AG09309 (cell line): ENCODE measurements at places on chromosomes 3 and 15.
A peak's percentile ranks its signal among the peaks of the same experiment; 100 is the strongest.

DNA sequence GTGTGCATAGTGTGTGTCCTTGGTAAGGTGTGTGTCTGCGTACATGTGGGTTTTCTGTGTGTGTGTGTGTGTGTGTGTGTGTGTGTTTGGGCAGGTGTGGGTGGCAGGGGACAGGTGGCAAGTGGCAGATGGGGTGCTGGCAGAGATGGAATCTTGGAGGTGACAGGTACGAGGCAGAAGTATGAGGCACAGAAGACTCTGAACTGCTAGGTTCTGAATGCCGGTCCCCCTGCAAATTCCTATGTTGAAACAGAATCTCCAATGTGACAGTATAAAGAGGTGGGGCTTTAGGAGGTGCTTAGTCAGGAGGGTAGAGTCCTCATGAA lies 29.8 kb downstream of the SRPRB start:
- no peak for DNase-seq

DNA sequence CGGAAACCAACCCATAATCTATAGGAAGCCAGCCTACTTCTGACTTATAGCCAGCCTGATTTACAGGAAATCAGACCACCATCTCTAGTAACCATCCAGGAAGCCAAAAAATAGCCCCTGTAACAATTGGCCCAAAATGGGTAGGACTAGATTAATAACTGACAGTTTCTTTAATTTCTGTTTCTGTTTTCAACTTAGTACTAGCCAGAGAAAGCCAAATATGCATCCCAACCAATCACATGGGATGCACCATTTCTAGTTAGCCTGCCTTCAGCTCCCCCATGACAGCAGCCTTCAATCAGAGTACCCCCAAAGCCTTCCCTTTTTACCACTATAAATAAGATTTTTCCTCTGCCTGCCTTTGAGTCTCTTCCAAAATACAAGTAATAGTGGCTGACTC lies 239.1 kb upstream of the GADL1 start:
- DNase-seq = no peak

DNA sequence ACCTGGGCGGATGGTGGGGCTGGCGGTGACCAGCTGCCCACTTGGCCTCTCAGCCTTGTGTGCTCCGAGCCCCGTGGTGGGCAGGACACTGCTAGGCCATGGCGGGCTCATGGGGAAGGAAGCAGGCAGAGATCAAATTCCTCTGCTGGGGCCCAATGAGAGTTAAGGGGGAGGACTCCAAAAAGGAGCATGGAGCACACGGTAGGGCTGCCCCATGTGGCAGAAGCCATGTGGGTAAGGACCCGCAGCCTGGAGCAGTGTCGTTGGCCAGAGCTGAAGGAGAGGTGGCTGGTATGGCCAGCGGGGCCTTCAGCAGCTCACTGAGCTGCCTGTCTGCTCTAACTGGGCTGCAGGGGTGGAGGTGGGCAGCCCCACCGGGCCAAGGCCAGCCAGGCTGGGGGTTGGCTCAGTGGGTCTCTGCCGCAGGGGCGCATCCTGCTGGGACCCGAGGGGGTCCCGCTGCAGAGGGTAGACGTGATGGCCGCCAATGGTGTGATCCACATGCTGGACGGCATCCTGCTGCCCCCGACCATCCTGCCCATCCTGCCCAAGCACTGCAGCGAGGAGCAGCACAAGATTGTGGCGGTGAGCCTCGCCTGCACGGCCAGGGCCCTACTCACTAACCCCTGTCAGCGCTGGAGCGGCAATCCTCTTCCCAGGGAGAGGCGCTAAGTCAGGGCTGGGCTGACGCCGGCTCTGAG lies 11.3 kb downstream of the STAB1 start:
- no peak for DNase-seq

DNA sequence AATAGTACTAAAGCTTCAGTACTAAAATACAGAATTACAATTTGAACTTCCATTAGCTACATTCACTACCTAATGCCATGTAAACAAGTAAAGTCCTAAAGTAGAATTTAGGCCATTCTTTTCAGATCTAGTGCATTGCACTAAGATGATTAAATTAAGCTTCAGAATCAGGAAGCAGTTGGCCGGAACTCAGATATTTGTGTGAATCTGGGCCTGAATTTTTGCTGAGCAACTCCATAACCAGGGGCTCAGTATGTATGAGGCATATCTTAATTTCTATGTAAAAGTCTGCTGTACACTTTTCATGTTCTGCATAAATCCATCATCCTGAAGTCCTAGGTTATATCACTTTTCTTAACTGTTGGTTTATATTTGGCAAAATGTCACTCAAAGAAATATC lies 246.4 kb downstream of the RBMS3 start:
- no peak for DNase-seq

DNA sequence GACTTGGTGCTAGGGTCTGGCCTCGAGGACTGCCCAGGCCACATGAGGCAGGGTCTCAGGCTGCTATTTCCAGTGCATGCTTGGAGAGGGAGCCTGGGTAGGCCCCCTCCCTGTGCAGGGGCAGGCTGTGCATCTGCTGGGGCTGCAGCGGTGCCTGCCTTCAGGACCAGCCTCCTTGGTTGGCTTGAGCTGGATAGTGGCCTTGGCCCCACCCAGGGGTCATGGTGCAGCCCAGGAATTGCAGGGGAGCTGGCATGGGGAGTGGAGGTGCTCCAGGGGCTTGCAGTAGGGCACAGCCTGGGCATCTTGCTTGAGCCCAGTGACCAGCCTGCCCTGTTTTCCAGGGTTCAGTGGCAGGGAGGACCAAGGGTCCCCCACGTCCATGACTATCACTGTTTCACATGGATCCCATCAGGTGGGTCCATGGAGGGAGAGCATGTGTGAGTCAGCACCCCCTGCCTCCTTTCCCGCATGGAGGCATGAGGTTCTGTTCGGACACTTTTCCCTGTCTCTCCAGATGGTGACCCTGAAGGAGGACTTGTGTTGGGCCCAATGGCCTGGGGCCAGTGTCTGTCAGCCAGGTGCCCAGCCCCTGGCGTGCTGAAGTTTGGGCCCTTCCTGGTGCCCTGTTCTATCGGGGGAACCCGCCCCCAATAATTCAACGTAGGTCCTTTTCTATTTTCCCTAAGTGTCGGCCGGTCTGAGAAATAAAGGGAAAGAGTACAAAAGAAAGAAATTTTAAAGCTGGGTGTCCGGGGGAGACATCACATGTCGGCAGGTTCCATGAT lies 218.6 kb downstream of the SNRPN start:
- no peak for DNase-seq

GRCh38 chr3:58202917-58203360 lies 7.8 kb downstream of the DNASE1L3 start:
- no peak for DNase-seq

- no peak for DNase-seq
Measured at GRCh38 chr15:77513226-77513625, 92.5 kb downstream of the HMG20A start.

- no peak for DNase-seq
Measured at GRCh38 chr15:101578443-101578894, 73.7 kb downstream of the TM2D3 start.

DNA sequence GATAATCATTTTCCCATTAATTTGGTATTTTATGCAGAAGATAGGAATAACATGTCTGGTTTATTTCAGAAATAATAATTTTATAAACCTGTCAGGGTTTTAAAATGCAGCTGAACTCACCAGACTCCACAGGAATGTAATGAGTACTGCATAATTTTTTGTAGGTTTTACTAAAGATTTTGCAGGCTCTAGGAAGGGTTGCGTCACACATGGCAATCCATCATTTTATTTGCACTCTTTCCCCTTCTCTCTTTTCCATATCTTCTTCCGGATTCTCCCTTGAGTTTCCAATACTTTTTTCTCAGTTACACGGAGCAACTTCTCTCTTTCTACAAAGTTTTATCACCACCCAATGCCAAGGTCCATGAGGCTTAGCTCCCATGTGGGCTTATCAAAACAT lies 234.7 kb downstream of the NFKBIZ start:
- DNase-seq = peak; percentile 48

DNA sequence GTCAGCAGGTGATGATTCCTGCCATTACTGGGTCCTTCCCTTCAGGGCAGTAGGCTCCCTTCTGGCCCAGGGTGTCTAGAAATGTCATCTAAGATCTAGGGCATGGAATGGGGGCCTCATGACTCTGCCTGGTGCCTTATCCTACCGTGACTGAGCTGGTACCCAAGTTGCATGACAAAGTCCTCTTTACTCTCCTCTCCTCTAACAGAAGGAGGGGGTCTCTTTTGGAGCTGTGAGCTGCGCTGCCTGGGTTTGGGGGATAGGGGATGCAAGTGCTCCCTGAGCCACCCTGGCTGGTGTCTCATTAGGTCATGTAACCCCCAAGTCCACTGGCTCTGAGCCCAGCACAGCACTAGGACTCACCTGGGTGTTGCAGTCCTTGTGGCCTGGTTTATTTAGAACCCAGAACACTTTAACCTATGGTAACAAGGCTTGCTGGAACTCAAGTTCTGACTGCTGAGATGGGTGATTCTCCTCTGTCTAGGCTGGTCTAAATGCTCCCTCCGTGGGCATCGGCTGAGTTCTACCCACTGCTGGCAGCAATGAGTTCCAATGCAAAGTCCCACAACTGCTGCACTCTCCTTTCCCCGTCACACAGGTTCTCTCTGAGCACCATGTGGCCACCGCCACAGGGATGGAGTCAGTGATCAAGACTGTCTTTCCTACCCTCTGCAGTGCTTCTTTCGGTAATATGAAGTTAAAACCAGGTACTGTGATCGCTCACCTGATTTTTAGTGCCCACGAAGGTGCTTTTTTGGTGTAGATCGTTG lies 34.0 kb downstream of the XXYLT1 start:
- DNase-seq = no peak

- DNase-seq = no peak
Measured at GRCh38 chr3:126664591-126665214, 9.8 kb upstream of the TXNRD3 start.

DNA sequence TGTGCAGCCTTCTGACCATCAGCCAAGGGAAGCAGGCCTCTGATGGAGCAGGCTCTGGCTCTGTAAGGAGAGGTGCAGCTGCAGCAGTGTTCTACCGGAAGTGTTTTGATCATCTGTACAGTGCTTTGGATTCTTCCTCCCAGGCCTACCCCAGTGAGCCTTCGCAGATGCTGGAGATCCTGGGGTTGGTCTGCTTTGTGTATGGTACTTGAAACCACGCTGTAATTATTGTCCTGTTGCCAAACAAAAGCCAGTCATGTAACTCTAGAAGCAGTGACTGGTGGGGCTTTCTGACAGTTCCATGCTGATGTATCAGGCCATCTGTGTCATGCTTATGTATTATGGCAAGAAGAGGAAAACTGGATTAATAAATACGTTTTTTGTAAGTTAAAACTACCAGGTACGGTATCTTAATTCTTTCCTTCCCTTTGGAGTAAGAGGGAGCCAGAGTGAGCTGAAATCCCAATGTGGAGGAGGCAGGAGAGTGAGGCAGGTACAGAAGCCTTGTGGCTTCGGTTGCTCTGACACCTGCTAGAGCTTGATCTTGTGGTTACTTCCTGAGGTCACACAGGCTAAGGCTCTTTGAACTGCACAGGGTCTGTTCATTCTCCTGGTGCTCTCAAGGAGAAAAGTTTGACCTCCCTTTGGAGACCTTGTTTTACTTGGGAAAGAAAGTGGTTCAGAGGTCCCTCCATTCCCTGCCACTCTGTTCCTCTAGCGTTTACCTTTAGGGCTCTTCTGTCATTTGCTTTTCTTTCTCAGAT lies 3.7 kb downstream of the TMEM42 start:
- no peak for DNase-seq

DNA sequence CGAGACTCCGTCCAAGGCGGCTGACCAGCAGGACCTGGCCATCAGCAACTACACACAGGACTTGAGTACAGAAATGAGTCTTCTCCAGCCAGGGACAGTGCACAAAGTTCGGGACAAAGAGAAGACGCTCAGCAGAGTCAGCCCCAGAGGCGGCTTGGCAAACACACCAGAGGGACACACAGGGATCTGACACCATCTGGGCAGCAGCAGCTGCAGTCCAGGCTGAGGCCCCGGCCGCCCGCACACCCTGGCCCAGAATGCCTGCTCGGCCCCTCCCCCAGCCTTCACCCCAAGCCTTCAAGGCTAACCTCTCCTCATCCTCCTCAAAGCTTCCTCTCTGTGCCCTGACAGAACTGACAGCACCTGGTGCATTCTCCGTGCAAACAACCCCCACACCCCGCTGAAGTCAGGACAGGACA lies 61.1 kb downstream of the XXYLT1 start:
- DNase-seq = no peak

- DNase-seq = no peak
Measured at GRCh38 chr15:96058103-96058851, 272.2 kb upstream of the NR2F2 start.
